Esophagus muscularis mucosa (tissue), 4 donors: ENCODE measurements at places on chromosomes 6 and 20. TPM values are rescaled to one million over a fixed set of nuclear protein-coding genes. Genes with fewer than 3 reads are reported as not detected.

DNA sequence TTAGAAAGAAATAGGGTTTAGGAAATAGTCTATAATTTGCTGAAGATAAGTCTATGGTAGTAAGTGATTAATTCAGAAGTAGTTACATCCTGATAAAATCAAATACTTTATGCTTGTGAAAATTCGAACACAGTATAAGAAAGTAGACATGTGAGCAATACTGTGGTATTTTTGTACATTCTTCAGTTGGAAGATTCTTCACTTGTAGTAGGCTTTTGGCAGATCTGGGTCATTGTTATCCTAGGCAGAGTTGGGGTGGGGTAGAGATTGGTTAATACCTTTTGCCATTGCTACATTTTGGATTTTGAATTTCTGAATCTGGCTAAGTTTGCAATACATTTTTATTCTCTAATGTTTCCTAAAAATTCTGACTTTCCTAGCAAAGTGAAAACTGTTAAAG, 197.5 kb downstream of the BCKDHB start:
- DNase-seq = no peak

The SIRPB1 gene
- total RNA-seq = under 0.01 TPM

DNA sequence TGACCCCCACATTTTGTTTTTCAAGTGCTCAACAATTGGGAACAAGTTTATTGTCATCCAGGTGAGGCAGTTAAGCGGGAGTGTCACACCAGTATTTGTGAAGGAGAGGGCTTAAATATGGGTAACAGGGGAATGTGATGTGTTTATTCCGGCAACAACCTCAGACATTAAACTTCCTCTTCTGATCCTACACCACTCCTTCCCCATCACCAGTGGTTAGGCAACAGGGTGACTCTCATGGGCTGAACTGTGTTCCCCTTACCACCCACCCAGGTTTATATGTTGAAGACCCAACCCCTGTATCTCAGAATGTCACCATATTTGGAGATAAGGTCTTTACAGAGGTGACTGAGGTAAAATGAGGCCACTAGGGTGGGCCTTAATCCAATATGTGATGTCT, 52.1 kb upstream of the RNF182 start:
- no peak for DNase-seq

GRCh38 chr6:139149383-139149782, 14.5 kb downstream of the HECA start:
- no peak for DNase-seq

The PTPRA gene
- total RNA-seq = 80.8 TPM

The RAMACL gene
- 2.9 TPM for total RNA-seq

DNA sequence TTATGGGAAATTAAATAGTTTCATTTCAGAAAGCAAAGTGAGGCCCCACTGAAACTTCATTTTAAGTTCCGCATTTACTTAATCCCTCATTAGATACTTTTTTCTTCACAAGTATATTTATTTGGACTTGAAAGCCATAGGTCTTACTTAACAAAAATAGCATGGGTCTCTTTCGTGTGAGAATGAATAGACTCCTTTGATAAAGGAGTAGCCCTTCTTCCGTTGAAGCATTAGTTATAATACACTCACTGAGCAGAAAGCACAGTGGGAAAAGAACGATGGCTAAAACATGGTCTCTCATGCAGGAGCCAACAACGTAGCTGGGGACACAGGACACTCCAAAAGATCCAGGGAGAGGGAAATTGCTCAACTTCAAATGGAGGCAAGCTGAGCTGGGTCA, 130.4 kb downstream of the SLC23A2 start:
- DNase-seq = no peak

The TMEM217 gene
- total RNA-seq = 0.99 TPM

DNA sequence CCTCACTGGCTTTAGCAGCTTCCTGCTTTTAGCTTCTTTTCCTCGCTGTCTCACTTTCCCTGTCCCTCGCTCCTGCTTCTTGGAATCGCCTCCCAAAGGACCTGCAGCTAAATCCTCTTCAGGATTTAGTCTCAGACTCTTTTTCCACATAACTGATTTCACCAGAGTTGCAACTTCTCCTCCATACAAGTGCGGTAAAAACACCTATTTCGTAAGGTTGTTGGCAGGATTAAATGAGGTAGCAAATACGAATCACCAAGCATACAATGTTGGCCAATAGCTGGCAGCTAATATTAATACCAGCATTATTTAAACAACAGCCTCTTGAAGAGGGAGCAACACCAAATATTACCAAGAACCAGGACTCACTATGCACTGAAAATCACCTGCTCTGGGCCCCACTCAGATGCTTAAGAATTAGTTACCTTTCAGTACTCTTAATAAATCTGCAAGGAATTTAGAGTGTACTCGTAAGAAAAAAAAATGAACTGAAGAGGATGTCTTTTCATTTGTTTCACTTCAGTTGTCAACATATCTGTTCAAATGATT, 123.0 kb downstream of the DTNBP1 start:
- no peak for DNase-seq

The RPS6KA2 gene
- total RNA-seq = 115 TPM

- no peak for DNase-seq
Measured at GRCh38 chr6:78639111-78640110, 227.9 kb upstream of the IRAK1BP1 start.
